ENCODE measurements at places on chromosomes 11 and 22.

GRCh38 chr11:18013790-18014507 is 1.1 kb upstream of the SERGEF start:
- no peak for DNase-seq

DNA sequence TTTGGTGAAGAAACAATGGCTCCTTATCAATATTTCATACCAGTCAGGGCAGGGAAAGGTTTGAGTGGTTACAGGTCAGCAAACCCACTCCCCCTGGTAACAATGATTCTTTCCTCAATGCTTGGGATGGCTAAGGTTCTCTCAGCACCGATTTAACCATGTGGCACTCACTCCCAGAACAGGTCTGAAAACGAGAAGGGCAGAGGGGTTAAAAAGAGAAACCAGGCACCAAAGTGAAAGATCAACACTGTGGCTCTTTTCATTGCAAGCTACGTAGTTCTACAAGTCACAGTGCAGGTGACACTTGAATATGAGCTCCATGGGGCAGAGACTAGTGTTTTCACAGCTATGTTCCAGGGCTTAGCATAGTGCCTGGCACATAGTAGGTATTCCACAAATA is 132.4 kb downstream of the PLEKHA7 start:
- DNase-seq: no peak

GRCh38 chr11:45391168-45391850 is 105.2 kb upstream of the SYT13 start:
- DNase-seq: no peak

DNA sequence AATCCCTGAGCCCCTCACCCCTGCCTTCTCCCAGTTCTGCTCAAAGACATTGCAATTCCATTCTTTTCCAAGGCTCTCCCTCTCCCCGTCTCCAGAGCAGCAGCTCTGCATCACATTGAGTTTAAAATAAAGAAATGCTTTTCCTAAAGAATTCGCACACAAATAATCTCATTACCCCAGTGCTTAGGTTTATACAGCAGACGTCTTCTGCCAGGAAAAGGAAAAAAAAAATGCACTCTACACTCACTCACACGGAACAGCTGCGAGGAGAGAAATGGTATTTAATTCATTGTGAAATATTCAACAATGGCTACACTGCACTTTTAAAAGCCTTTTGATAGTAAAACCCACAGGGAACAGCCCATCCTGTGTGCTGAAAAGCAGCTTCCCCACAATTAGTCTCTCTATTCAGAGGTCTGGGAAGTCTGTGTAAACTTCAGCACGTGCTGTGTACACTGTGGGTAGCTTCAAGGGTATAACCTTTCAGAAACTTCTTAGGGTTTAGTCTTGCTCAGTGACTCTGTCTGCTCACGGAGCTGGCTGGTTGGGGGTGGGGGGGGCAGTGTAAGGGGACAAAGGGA is 42.8 kb downstream of the ETS1 start:
- DNase-seq: no peak

DNA sequence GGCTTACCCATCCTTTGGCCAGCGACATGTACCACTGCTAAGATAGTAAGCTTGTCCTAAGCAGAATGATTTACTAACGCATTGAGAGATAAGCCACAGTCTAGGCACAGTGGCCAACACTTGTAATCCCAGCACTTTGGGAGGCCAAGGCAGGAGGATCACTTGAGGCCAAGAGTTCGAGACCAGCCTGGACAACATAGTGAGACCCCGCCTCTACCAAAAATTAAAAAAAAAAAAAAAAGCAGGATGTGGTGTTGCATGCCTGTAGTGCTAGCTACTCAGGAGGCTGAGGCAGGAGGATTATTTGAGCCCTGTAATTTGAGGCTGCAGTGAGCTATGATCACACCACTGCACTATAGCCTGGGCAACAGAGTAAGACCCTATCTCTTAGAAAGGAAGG is 93.1 kb downstream of the HIPK3 start:
- DNase-seq: no peak

DNA sequence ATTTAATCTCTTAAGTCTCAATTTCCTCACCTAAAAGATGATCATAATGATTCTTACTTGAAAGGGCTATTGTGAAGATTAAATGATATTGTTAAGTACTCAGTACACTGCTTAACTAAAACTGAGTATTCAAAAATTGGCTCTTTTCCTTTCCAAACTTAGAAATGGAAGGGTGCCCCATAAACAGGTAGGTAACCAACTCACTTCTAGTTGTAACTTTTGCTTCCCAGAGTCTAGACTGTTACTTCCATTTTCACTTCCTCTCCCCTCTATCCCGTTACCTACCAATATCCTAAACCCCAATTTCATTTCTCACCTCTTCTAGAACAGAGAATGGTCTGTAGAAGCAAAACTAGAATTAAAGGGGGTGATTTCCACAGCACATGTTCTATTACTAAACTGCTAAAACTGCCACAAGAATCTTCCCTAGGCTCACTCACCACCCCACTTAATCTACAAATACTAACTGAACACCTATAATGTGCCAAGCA is 50.0 kb downstream of the RRAS2 start:
- DNase-seq: no peak

- no peak for DNase-seq
Observed at GRCh38 chr11:13358596-13359270, 81.1 kb downstream of the BMAL1 start.

- no peak for DNase-seq
Observed at GRCh38 chr22:50326225-50326955, 422 bp downstream of the DENND6B start.
